ENCODE measurements at places on chromosomes 7 and 10. TPM values are rescaled to one million over a fixed set of nuclear protein-coding genes. Genes with fewer than 3 reads are reported as not detected.

The BLNK gene
- total RNA-seq: 4.1 TPM

GRCh38 chr7:70527520-70528115 lies 604.3 kb upstream of the GALNT17 start:
- H3K27ac ChIP-seq: no peak overlapping the region
- no peak for DNase-seq
- no peaks in the 10 kb centered on the region for H3K27me3 ChIP-seq
- no peaks in the 10 kb centered on the region for H3K4me1 ChIP-seq
- H3K36me3 ChIP-seq: no peaks in the 10 kb centered on the region

The PARG gene
- total RNA-seq: 32.0 TPM

DNA sequence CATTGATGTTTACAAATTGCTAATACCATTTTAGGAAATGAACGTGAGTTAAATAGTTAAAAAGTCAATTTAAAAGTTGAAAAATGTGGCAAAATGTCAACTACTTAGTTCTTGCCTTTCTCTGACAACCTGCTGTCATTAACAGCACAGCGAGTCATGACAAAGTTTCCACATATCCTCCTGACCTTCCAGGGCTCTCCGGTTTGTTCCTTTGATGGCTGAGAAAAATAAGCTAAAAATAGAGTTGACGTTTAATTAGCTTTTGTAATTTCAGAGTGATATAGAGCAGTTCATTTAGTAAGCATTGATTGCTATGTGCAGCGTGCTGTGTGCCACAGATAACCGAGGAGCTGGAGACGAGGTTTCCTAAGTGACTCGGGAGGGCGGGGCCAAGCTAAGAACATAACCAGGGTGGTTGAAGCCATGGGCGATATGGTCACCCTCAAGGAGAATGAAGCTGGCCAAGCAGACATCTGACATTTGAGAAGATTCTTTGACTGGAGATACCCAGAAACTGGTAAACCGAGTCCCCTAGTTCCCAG lies 47.9 kb downstream of the OGDH start:
- no peaks in the 10 kb centered on the region for H3K4me1 ChIP-seq
- H3K27ac ChIP-seq: no peak overlapping the region
- no peak overlapping the region for H3K4me3 ChIP-seq

- DNase-seq: no peak
- peak overlapping the region; percentile 19 for H3K4me3 ChIP-seq
- H3K27me3 ChIP-seq: no peaks in the 10 kb centered on the region
- H3K4me1 ChIP-seq: no peaks in the 10 kb centered on the region
- H3K36me3 ChIP-seq: no peaks in the 10 kb centered on the region
Observed at GRCh38 chr10:74175510-74176379, 24.7 kb downstream of the ADK start.

The GIMAP5 gene
- 29.4 TPM for total RNA-seq

- H3K4me3 ChIP-seq: no peak overlapping the region
- H3K36me3 ChIP-seq: no peaks in the 10 kb centered on the region
- H3K27me3 ChIP-seq: no peaks in the 10 kb centered on the region
Observed at GRCh38 chr7:131335639-131336381, 8.1 kb downstream of the MKLN1 start.

The PRRT4 gene
- total RNA-seq: 0.23 TPM

DNA sequence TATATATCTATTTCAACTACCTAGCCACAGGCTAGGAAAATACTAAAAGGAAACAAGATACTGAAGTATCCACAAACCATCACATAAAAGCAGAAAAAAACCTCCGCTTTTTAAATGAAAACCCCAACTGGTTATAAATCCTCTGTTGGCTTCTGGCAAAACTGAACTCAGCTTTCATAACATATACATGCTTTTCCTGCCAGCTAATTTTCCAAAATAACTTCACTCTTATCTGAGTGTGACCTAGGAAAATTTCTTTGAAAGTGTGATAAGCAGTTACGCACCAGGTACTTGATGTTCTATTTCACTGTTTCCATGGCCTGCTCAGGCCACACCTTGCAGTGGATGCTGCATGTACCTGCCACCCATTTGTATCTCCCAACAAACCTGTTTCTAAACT lies 11.8 kb downstream of the FAM3C start:
- no peak overlapping the region for H3K4me3 ChIP-seq
- H3K4me1 ChIP-seq: no peaks in the 10 kb centered on the region
- no peak overlapping the region for H3K27ac ChIP-seq
- no peak for DNase-seq
- no peaks in the 10 kb centered on the region for H3K36me3 ChIP-seq

DNA sequence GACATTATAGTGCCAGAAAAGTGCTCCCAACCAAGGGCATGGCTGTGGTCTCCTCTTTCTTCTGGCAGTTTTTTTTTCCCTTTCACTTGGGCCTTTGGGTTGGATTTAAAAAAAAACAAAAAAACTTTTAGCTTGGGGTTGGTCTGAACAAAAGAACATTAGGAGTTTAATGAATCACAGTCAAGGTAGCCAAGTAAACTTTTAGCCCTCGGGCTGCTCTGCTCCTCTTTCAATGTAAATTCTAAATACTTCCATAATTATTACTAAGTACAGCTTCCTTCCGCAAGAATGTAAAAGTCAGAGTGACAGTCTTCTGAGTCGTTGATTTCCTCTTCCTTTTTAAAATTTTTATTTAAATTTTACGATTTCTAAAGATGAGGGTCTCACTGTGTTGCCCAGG lies 79.2 kb downstream of the NRF1 start:
- H3K27ac ChIP-seq: no peak overlapping the region
- H3K4me1 ChIP-seq: no peaks in the 10 kb centered on the region
- no peak overlapping the region for H3K4me3 ChIP-seq
- no peaks in the 10 kb centered on the region for H3K27me3 ChIP-seq

DNA sequence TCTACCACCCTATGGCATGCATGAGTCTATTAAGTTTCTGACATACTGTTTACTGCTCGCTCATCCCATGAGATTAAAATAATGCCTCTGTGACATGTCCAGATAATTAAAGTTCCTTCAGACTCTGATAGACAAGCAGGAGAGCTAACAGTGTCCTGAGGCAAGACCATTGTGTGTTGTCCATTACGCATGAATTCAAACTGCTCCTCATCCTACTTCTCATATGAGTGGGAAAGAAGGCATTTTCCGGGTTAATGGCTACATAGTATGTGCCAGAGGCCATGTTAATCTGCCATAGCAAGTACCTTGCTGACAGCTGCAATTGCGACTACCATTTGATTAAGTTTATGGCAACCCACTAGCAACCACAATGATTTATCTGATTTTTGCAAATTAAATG lies 113.3 kb downstream of the GNAI1 start:
- no peak for DNase-seq
- H3K27ac ChIP-seq: no peak overlapping the region
- H3K4me3 ChIP-seq: no peak overlapping the region
- no peaks in the 10 kb centered on the region for H3K36me3 ChIP-seq
- H3K27me3 ChIP-seq: no peaks in the 10 kb centered on the region
- peaks cover 2% of the 10 kb centered on the region for H3K4me1 ChIP-seq

GRCh38 chr10:123614888-123615287 lies 51.3 kb upstream of the GPR26 start:
- no peak overlapping the region for H3K4me3 ChIP-seq
- H3K27ac ChIP-seq: no peak overlapping the region
- no peaks in the 10 kb centered on the region for H3K36me3 ChIP-seq

- DNase-seq: no peak
- H3K4me1 ChIP-seq: peaks cover 4% of the 10 kb centered on the region
- H3K27me3 ChIP-seq: no peaks in the 10 kb centered on the region
- H3K36me3 ChIP-seq: no peaks in the 10 kb centered on the region
- H3K27ac ChIP-seq: no peak overlapping the region
- H3K4me3 ChIP-seq: no peak overlapping the region
Observed at GRCh38 chr10:122362621-122363020, 11.9 kb upstream of the PLEKHA1 start.

GRCh38 chr7:39633563-39634477 lies 10.4 kb downstream of the RALA start:
- H3K27me3 ChIP-seq: no peaks in the 10 kb centered on the region
- H3K4me3 ChIP-seq: no peak overlapping the region
- DNase-seq: no peak
- no peaks in the 10 kb centered on the region for H3K4me1 ChIP-seq

DNA sequence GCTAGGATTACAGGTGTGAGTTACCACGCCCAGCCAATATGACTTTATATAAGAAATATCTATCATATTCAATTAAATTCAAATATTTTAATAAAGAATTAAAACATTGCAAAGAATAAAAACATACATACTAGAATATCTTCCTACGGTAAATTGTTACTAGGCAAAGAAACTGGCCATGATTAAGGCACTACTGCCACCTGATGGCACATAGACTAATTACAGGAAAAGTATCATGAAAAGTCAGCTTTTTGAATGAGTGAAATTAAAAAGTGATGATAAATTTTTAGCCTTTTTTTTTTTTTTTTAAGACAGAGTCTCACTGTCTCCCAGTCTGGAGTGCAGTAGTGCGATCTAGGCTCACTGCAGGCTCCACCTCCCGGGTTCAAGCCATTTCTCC lies 30.9 kb downstream of the MRPS33 start:
- DNase-seq: no peak
- H3K27me3 ChIP-seq: no peaks in the 10 kb centered on the region
- no peaks in the 10 kb centered on the region for H3K36me3 ChIP-seq

- H3K4me3 ChIP-seq: no peak overlapping the region
- no peaks in the 10 kb centered on the region for H3K4me1 ChIP-seq
- DNase-seq: no peak
- H3K27me3 ChIP-seq: peaks cover 2% of the 10 kb centered on the region
- H3K27ac ChIP-seq: no peak overlapping the region
- H3K36me3 ChIP-seq: no peaks in the 10 kb centered on the region
Observed at GRCh38 chr10:23478570-23478969, 39.7 kb downstream of the OTUD1 start.

The CYP3A5 gene
- 3.4 TPM for total RNA-seq

DNA sequence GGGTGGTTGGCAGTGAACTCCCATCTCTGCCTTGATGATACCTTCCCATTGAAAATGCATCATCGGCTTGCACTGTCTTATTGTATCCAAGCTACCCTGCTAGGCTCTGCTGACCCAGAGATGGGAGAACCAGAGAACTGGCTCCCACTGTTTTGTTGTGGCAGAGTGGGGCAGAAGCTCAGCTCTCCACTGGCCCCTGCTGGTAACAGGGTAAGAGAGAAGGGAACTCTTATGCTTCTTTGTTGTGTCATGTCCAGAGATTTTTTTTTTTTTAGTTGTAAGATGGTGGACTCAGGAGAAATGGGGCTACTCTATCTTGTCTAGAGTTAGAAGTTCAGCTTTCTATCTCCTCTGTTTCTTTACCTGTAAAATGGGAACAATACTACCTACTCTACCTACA lies 100.5 kb upstream of the SDK1 start:
- H3K4me3 ChIP-seq: no peak overlapping the region
- no peak for DNase-seq
- H3K27me3 ChIP-seq: no peaks in the 10 kb centered on the region
- no peaks in the 10 kb centered on the region for H3K36me3 ChIP-seq

DNA sequence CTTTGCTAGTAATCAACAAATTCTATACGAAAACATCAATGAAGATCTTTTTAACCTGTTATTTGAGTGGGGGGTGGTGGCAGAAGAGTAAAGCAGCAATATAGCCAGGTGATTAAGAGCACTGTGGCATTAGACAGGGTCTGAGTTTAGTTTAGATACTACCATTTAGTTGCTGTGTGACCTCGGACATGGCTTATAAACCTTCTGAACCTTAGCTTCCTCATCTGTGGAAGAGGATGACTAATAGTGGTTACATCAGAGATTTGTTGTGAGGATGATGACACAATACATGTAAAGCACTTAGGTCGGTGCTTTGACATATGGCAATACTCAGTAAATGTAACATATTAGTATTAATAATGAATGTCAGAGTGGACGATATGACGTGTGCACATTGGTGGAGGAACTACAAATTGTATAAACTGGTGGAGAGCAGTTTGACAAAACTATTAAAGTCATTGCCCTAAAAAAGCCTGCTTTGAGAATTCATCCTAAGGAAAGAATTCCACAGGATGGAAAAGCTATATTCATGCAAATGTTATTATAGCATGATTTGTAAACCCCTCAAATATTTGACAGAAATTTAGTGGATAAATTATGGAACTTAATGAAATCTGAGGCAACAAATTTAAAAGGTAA lies 24.3 kb downstream of the SPAG6 start:
- H3K4me3 ChIP-seq: no peak overlapping the region
- H3K27ac ChIP-seq: no peak overlapping the region
- no peaks in the 10 kb centered on the region for H3K4me1 ChIP-seq
- no peaks in the 10 kb centered on the region for H3K36me3 ChIP-seq
- H3K27me3 ChIP-seq: no peaks in the 10 kb centered on the region

GRCh38 chr10:118471863-118472262 lies 123.6 kb downstream of the PRLHR start:
- H3K4me3 ChIP-seq: no peak overlapping the region
- DNase-seq: no peak
- no peaks in the 10 kb centered on the region for H3K27me3 ChIP-seq
- no peaks in the 10 kb centered on the region for H3K4me1 ChIP-seq
- no peaks in the 10 kb centered on the region for H3K36me3 ChIP-seq
- H3K27ac ChIP-seq: no peak overlapping the region

DNA sequence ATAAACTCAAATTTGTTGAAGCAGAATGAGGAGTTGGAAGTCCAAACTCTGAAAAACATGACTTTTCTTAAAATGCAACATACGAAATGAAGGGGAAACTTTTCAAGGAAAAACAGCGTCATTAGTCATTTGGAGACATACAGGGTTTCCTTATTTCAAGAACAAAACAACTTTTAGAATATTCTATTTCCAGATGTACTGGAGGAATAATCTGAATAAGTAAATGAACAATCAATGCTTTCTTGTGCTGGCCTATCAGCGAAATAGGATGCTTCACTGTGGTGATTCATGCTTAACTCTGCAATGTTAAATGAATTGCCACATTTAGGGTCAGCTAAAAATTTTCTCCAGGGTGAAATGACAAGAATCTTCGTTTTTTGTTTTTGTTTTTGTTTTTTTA lies 114.3 kb downstream of the SEMA3C start:
- no peak overlapping the region for H3K27ac ChIP-seq
- DNase-seq: no peak
- H3K4me1 ChIP-seq: no peaks in the 10 kb centered on the region
- H3K27me3 ChIP-seq: no peaks in the 10 kb centered on the region

- peak; percentile 91 for DNase-seq
- H3K4me1 ChIP-seq: no peaks in the 10 kb centered on the region
- H3K27me3 ChIP-seq: no peaks in the 10 kb centered on the region
- H3K27ac ChIP-seq: peak overlapping the region; percentile 77
- no peaks in the 10 kb centered on the region for H3K36me3 ChIP-seq
- H3K4me3 ChIP-seq: no peak overlapping the region
Observed at GRCh38 chr7:151436446-151437158, 3.3 kb downstream of the CRYGN start.

DNA sequence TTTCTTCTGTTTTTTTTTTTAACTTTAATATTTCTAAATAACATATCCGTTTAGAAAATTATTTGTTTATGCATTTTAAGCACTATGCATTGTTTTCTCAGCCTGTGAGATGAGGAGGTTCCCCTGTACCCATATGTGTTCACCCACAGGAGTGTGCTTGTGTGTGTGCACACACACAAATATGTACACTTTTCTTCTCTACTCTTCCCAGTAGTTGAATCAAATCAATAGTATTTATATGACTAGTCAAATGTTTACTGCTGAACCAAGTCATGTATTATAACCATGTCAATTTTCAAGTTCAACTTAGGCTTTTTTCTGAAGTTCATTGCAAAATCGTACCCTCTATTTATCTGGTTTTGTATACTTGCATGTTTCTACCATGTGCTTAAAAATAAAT lies 37.3 kb downstream of the HDAC9 start:
- DNase-seq: no peak
- no peaks in the 10 kb centered on the region for H3K36me3 ChIP-seq
- H3K27me3 ChIP-seq: no peaks in the 10 kb centered on the region
- H3K4me1 ChIP-seq: peaks cover 1% of the 10 kb centered on the region
- H3K27ac ChIP-seq: no peak overlapping the region
- H3K4me3 ChIP-seq: no peak overlapping the region
